ENCODE measurements at places on chromosomes 2 and 18.

DNA sequence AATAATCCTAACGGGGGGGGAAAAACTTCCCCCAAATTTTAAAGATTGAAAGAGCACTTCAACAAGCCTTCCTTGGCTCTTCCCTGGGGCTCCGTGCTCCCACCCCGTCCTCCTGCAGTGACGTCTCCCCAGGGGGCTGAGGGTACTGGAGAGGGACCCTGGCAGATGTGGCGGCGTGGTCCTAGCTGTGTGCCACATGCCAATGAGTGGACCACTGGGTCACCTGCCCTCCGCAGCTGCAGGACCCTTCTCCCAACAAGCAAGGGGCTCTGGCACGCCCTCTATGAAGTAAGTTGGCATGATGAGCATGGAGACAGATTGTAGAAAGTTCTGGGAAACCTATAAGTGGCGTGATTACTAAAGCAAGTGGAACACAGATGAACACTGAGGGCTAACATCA is 46.7 kb downstream of the PXDN start:
- no peak for DNase-seq

GRCh38 chr2:218734190-218734975 is 23.7 kb downstream of the TTLL4 start:
- no peak for DNase-seq

GRCh38 chr2:146776596-146776995 is 1068.2 kb upstream of the ACVR2A start:
- DNase-seq: no peak

DNA sequence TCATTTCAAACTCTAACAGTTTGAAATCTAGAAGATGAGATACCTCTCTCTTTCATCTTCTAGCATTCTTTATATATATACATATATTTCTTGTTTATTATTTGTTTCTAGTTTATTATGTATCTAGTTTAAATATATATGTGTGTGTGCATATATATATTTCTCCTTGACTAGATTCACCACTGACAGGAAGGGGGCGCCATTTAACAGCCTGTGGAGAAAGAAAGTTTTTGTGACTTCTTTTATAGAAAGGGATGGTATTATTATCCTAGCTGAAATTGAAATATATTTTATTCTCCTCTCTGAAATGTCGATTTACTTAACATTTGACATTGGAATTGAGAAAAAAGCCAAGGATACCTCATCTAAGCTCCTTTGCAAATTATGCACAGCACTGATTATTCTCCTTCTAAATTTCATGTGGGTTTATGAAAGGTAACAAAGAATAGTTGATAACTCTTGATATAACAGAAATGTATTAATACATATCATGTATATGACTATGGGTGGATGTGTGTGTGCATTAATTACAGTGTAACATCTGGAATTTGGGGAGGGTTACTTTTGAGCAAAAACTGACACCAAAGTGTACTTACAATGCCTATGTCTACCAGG is 160.7 kb upstream of the NT5C1B start:
- DNase-seq: peak; percentile 38

GRCh38 chr2:119820275-119820674 is 60.6 kb downstream of the PTPN4 start:
- DNase-seq: peak; percentile 92

DNA sequence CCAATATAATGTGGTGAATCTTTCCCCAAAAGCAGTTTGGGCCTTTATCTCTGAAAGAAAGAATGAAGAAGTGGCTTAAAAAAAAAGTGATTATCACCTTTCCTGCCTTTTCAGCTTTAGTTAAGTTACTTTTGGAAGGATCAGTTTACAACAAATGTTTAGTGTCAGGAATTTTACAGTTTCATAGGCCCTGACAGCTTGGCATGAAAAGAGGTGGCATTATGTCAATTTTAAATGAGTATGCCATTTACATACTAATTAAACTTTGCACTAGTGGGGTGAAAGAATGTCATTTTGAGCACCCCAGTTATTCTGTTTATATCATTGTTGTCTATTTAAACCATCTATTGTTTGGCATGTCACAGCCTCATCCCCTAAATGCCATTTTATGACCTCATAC is 763.5 kb upstream of the FANCL start:
- no peak for DNase-seq

- no peak for DNase-seq
These were observed 43.0 kb downstream of the CCDC148 start for GRCh38 chr2:158413581-158413980.

DNA sequence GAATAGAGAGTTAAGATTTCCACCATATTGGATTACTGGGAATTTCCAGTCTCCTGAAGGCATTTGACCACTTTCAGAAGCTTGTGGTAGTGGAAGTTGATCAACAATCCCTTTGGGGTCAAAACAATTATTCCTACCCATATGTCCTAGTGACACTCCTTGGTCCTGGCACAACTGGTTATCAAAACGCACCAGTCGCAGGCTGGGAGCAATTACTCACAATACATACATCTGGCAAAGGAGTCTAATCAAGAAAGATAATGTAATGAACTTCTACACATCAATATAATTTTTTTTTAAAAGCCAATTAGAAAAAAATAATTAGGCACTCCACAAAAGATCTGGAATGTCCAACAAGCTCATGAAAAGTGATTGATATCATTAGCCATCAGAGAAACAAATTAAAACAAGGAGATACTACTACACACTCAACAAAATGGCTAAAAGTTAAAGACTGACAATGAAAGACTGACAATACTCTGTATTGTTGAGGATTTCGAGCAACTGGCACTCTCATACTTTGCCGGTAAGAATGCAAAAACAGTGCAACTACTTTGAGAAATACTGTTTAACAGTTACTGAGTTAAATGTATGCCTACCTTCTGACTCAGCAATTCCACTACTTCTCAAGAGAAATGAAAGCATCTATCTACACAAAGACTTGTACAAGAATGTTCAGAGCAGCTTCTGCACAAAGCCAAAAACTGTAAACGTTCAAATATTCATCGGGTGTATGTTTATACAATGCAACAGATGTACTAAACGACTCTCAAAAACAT is 2.0 kb downstream of the INO80C start:
- DNase-seq: no peak

GRCh38 chr18:48828194-48828545 is 122.6 kb downstream of the SMAD7 start:
- DNase-seq: no peak

GRCh38 chr18:4658804-4659203 is 203.7 kb upstream of the DLGAP1 start:
- DNase-seq: no peak

DNA sequence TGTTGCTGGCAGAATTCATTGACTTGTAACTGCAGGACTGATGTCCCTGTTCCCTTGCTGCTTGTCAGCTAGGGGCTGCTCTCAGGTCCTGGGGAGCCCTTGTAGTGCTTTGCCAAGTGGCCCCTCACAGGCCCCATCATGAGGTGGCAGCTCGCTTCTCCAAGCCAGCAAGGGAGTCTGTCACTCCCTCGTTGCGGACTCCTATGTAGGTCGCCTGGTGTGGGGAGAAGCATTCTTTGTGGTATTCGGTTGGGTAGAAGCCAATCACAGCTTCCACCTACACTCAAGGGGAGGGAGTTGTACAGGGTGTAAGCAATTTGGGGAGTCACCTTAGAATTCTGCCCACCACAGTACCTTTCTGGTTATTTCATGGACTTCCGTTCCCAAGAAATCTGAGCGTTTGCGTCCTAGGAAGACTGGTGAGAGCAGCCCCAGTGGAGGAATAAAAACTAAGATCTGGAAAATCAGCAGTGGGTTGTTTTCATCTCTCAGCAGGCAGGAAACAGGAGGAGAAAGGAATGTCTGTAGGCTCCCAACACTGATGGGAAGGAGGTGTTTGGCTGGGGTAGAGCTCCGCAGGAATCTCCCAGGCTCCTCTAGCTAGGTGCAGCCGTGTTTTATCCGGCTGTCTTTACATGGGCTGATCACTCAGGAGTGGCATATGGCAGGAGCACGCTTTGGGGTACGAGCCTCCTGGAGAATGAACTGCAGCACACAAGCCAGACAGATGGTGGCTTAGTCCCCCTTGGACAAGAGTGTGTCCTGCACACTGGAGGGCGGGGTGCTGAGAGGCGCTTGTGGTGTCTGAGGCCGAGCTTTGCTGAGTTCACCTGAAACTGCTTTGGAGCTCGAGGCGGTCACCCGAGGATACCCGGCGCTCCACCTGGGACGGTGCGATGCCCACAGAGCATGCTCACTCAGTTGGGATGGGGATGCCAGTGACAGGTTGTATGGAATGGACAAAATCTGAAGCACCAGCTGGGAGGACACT is 58.3 kb downstream of the LDLRAD4 start:
- DNase-seq: no peak

DNA sequence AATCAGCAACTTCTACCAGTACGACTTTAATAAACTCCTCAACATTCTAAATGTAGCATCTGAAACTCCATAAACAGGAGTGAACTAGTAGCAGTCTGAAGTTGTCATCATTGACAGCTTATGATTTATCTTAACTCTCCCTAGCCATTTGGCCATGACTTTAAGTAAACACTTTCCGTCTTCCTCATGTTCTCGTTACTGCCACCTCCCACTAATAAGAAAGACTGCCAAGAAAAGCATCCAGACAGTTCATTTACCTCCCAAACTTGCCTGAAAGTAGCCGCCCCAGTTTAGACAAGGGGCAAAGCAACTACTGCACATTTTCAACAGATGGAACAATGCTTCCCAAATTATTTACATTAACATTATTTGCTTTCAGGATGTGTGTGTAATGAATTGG is 287.5 kb downstream of the OSR1 start:
- DNase-seq: no peak

DNA sequence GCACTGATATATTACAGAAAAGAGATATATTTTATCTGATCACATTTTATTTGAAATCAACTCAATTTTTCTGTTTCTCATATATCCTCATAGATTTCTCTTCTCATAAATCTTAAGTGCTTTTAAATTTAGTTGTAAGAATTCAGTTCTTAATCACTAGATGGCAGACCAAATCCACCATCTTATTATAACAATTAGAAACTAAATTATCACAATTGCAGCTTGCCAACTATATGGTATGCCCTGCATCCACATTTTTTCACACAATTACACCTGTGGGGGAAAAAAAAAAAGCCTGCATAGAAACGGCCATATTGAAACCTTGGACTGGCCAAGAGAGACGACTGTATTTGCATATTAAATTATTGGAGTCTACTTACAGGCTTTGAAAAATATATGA is 64.4 kb downstream of the COL5A2 start:
- peak; percentile 15 for DNase-seq

DNA sequence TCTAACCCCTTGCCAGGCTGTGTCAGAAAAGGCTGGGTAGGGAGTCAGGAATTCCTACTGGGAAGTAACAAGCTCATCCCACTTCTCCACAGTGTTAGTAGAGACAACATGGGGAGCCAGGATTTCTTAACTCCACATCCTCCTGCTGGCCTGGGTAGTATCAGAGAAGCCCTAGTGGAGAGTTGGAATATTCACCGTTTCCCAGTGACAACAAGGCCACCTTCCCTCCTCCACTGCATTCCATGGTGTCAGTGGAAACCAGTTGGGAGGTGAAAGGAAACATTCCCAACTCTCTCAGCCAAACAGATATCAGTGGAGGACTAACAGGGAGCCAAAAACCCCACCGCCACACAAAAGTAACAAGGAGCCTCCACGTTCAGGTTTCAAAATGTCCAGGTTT is 41.2 kb downstream of the SRD5A2 start:
- no peak for DNase-seq

- no peak for DNase-seq
These were observed 512.9 kb upstream of the ZEB2 start for GRCh38 chr2:145032791-145033190.

DNA sequence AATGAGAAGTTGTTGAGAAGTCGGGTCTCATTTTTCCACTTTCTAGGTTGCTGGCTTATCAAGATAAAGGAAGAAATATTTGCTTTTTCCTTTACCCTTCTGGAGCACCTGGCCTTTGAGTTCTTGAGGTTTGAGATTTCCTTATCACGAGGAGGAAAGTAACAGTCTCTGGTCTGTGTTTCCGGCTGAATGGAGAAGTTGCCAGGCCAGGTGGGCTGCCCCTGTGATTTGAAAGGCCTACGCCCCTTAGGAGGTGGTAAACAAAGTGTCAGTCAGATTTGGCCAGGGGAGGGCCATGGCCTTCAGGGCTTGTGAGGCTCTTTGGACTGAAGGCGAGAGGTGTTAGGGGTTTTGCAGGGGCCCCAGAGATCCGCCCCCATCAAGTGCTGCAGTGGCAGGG is 156.7 kb upstream of the HAAO start:
- DNase-seq: no peak

- no peak for DNase-seq
These were observed 4.7 kb upstream of the STAT1 start for GRCh38 chr2:191018643-191019119.

DNA sequence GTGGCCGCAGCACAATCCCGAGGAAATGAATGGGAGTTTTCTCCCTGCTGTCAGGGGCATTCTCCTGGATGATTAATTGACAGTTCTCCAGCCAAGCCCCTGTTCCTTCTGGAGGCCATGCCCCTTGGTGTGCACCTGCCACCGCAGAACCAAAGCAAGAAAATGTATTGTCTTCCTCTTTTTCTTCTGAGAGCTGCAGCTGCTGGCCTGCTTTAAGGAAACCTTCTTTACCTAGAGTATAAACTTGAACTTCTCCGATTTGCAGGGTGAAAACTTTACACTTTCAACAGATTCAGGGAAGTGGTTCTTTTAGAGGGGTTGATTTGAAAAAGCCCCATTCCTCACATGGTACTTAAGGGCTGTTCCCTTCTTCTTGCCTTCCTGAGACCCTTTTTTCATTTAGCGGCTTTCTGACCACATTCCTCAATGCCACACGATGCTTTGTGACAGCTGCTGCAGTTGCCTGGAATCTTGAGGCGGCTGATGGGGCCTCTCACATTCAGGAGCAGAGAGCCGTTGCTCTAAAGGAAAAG is 402.8 kb downstream of the TXNL1 start:
- DNase-seq: no peak

GRCh38 chr2:73087311-73087710 is 15.8 kb upstream of the SFXN5 start:
- DNase-seq: no peak

GRCh38 chr2:37181726-37182684 is 6.5 kb downstream of the SULT6B1 start:
- no peak for DNase-seq

DNA sequence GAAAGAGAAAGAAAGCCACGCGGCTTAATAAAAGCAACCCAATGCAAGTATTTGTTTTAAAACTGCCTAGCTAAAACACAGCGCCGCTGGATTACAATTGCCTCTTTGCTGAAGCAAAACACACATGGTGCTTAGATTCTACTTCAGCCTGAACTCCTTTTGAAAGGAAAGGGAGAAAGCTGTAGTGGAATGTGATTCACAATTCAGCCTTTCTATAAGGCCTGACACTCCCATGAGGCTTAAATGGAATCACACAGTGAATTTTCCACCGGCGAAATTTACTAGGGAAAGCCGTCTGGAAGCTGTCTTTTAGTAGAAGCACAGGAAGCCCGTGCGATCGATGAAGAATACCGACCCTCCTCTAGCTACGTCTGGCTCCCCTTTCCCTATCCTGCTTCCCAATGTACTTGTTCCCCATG is 348.0 kb downstream of the DLGAP1 start:
- DNase-seq: no peak

DNA sequence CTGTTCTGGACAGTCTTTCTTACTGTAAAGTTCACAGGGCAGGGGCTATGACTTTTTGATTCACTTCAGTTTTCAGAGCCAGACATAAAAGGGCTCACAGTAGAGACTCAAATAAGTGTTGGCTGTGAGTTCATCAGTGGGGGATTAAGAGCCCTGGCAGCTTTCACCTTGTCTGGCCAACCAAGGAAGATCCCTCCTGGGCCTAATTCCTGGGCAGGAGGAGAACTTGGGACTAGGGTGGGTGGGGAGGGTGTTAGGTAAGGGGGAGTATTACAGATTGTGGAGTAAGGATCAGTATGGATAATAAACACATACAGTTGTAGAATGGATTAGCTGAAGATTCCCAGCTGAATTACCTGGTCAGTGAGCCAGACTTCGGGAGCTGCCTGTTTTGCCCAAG is 904 bp upstream of the SFXN5 start:
- DNase-seq: no peak

Measured in HT1080 (cell line).